ENCODE measurements at places on chromosomes 1 and 21.
A peak's percentile ranks its signal among the peaks of the same experiment; 100 is the strongest.

GRCh38 chr1:221806236-221806635 is 64.3 kb upstream of the DUSP10 start:
- DNase-seq: no peak

DNA sequence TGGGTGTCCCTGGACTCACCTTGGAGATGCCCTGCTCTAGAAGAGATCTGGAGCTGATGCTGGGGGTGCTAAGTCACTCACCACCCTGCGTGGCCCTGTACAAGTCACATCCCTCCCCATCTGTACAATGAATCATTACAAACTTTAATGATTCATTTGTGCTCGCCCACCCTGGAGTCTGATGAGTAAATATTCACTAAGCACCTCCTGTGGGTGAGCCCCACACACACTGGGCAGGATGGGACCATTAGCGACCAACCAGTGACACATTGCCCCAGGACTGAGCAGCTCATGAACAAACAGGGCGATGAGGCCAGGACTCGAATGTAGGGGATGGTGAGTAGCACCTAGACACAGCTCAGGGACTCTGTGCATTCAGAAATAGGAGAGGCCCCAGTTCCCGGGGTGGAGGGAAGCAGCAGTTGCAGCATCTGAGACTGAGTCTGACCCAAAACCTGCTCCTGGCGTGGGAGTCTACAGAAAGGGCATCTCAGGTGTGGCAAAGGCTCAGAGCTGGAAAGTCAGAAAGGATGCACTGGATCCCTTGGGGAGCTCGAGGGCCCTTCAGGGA is 18.1 kb upstream of the PDZK1IP1 start:
- peak; percentile 16 for DNase-seq

GRCh38 chr1:203555076-203555475 is 61.1 kb downstream of the OPTC start:
- no peak for DNase-seq

DNA sequence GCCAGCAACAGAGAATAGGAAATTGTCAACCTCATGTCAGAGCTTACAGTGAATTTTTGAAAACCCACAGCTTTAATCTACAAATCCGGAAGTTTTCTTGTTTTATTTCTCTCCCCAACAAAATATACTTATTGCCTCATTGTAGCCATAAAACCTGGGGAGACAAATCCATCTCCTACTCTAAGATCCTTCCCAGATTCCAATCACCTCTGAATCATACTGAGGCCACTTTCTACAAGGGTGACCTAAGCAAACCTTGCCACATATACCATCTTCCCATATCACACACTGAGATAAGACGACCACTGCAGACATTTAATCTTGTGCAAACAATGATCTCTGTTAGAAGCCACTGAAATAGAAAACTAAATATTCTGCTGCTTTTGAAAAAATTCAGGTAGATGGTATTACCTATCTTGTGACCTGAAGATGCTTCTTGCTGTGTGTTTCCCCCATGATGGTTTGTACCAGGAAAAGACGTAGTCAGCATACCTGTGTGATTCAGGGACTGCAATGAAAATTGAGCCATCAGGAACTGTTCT is 171.5 kb upstream of the DUSP10 start:
- DNase-seq: no peak

GRCh38 chr1:174671826-174672225 is 224.1 kb downstream of the GPR52 start:
- DNase-seq: no peak

GRCh38 chr1:102318104-102318806 is 321.5 kb upstream of the OLFM3 start:
- DNase-seq: no peak

GRCh38 chr1:54378157-54378873 is 27.9 kb downstream of the SSBP3 start:
- DNase-seq: no peak

- DNase-seq: no peak
Measured at GRCh38 chr1:84756455-84757082, 66.3 kb upstream of the SSX2IP start.

DNA sequence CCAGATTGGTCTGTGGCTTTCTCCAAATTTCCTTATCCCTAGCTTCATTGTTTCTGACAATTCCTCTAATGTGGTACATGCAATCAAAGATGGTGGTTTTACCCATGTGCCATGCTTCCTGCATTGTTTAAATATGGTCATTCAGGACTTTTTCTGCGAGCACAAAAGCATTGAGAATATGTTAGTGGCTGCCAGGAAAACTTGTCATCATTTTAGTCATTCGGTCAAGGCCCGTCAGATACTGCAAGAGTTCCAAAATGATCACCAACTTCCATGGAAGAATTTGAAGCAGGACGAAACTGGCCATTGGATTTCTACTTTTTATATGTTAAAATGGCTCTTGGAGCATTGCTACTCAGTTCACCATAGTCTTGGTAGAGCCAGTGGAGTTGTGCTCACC is 3.7 kb downstream of the ZBED6 start:
- DNase-seq: no peak

DNA sequence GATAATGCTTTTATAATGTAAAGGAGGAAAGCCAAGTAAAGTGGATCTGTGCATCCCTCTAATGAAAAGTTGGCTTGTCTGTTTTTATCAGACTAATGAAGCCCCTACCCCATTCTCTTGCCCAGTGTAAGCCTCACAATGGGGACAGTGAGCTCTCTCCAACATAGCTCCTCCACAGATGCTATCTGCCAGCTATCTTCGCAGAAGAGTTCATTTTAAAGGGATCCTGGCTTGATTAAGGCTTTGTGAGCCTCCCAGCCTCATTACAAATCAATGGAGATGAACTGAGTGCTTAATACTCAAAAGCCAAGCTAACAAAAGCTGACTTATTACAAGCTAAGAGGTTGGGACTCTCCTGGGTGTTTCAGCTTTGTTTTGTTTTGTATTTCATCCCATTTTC is 514.7 kb downstream of the NUF2 start:
- DNase-seq: no peak

GRCh38 chr21:15259824-15260223 is 195.0 kb upstream of the NRIP1 start:
- no peak for DNase-seq

DNA sequence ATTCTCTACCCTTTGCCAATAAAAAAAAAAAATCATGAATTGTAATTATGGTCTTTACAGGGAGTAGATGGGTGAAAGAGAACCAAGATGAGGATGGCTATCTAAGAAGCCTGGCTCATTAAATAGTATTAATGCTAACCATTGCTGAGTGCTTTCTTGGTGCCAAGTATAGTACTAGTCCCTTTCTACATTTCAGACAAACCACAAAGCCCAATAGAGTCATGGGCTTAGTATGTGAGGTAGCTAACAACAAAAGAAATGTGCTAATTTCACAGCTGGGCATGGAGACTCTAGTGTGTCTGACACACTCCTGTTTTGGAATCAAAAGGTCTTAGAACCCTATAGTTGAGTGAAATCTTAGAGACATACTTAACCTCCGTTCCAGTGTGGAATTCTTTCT is 84.5 kb upstream of the ESRRG start:
- DNase-seq: no peak

DNA sequence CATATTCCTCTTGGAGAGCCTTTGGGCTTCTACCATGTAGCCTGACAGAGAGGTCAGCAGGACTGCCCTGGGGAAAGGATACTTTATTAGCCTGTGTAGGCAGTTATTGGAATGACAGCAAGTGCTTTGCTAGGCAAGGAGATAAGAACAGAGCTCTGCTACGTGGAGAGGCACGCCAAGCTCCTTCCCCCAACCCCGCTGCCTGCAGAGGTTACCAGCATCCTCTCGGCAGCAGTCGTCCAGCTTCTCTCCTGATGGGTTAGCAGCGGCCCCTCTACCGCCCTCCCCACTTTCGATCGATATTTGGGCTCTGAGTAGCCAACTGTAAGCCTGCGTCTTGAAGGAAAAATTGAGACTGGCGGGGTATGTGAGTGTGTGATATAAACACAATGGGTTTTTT is 122.3 kb downstream of the DHRS3 start:
- DNase-seq: no peak

DNA sequence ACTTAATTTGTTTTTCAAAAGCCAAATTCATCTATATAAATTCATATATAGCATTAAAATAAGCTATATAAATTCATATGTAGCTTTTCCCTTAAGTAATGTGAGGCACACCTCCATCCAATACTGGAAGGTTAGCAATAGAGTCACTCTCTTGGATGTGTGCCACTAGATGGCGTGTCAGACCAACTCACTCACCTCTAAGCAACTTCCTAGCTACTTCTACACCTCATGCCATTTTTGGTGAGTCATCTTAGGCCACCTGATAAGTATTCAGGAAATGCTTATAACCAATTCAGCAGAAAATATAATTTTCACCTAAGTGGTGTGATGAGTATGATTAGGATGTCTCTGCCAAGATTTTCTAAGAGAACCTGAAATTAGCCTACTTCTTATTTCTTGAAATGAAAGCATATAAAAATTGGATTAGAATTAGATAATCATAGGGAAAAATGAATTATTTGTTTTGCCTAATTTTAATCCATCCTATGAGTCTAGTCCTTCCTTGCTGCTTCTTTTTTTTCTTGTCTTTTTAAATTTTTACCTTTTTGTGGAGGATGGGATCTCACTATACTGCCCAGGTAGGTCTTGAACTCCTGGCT is 34.4 kb upstream of the TADA1 start:
- peak; percentile 89 for DNase-seq

DNA sequence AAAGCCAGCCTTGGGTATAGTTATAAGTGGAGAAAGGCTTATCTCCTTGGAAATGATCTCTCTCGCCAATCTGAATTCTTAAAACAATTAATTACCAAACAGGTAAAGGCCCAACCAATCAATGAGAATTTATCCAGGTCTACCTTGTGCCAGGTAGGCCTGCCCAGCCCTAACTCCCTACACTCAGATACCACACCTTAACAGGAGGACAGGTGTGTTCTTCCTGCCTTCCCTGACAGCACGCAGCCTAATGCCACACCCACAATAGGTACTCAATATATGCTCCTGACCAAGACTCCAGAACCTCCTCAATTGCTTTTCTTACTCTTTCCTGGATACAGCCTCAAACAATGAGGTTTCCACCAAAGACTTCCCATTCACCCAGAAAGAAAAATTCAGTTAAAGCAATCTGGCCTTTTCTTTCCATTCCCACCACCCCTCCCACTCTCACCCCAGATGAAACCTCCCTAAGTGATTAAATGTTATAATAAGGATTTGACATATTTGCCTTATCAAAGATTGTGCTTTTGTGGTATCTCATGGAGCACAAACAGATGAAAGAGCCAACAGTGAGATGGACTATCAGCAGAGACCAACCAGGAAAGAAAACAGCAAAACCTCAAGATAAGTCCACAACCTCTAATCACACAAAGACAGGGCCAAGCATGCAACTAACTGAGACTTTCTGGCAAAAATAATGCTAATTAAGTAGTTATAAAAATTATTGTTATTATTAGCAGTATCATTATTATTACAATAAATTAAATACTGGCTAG is 25.6 kb downstream of the TRABD2B start:
- DNase-seq: no peak

- DNase-seq: no peak
Measured at GRCh38 chr21:34679051-34679450, 10.3 kb downstream of the CLIC6 start.

DNA sequence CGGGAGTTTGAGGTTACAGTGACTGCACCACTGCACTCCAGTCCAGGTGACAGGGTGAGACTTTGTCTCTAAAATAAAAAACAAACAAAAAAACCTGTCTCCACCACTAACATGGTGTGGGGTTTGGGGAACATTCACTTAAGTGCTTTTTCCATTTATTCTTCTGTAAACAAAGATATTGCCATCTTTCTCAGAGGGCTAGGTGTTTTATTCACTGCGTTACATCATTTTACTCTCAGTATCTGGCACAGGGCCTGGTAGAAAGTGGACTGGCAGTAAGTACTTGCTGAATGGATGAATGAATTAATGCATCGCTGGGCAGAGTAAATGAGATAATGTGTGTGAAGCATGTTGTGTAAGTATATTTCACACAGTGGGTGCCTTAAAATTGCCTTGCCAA is 20.1 kb downstream of the KIAA0040 start:
- DNase-seq: no peak

- no peak for DNase-seq
Measured at GRCh38 chr1:104648269-104648691, 898.6 kb downstream of the AMY1C start.

GRCh38 chr1:17885663-17886320 is 130.7 kb downstream of the ACTL8 start:
- DNase-seq: no peak

- no peak for DNase-seq
Measured at GRCh38 chr21:39503123-39503762, 51.5 kb downstream of the SH3BGR start.

DNA sequence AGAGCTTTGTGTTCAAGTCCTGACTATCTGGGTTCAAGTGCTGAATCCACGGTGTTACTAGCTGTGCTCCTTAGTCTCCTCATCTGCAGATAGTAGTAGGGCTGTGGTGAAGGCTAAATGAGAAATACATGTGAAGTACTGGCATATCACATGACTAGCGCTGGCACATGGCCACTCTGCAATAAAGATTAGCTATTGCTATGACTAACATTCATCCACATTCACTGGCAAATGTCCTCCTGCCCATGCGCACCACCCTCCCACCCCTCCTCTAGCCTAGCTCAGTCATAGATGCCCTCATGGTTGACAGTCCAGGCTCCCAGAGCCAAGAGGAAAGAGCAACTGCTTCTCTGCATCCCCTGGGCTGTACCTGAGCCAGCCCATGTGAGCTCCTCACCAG is 8.5 kb upstream of the COL8A2 start:
- no peak for DNase-seq

DNA sequence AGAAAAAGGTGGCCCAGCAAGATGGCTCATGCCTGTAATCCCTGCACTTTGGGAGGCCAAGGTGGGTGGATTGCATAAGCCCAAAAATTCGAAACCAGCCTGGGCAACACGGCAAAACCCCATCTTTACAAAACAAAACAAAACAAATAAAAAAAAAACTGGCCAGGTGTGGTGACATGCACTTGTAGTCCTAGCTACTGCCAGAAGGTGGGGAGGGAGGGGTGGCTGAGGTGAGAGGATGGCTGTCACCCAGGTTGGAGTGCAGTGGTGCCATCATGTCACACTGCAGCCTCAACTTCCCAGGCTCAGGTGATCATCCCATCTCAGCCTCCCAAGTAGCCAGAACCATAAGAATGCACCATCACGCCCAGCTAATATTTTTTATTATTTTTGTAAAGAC is 22.8 kb downstream of the RERE start:
- no peak for DNase-seq

DNA sequence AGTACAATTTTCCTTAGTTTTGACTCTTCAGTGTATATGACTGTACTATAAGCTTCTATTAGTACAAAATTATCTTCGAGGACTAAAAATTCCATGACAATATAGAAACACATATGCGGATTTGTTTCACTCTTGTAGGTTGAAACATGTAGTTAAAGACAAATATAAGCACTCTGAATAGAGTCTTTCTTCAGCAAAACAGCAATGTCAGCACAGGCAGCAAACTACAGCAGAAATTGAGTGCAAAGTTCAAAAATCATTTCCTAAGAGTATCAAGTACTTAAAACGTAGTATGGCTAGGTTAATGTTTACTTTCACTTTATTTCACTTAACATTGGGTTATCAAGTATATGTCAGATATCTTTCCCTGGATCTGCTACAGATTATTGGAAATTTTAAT is 106.7 kb downstream of the FAF1 start:
- DNase-seq: no peak

- no peak for DNase-seq
Measured at GRCh38 chr1:33388805-33389771, 41.8 kb downstream of the PHC2 start.
